Omental fat pad (tissue), 4 donors: ENCODE measurements at places on chromosomes 7 and 10.

- no peak for DNase-seq
These were observed 72.0 kb downstream of the SRPK2 start for GRCh38 chr7:105316578-105317344.

- DNase-seq, result no peak
These were observed 99.6 kb downstream of the ZMYND11 start for GRCh38 chr10:234708-235406.

DNA sequence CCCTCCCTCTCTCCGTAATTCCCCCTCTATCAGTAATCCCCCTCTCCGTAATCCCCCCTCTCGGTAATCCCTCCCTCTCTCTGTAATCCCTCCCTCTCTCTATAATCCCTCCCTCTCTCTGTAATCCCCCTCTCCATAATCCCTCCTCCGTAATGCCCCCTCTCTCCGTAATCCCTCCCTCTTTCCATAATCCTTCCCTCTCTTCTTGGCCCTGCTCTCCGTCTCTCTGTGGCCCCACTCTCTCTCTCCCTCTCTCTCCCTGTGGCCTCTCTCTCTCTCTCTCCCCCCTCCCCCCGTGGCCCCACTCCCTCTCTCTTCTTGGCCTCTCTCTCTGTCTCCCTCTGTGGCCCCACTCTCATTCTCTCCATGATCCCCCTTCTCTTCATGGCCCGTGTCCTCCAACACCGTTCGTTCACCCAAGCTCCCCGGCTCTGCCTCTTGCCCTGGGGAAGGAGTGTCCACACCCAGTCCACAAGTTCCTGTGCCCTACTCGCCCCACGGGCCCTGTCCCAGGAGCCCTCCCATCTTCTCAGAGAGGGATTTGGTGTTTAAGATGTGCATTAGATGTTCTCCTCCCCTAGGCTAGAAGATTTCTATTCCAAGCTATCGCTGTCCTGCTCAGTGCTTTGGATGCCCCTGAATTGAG, 19.8 kb downstream of the SHH start:
- no peak for DNase-seq

DNA sequence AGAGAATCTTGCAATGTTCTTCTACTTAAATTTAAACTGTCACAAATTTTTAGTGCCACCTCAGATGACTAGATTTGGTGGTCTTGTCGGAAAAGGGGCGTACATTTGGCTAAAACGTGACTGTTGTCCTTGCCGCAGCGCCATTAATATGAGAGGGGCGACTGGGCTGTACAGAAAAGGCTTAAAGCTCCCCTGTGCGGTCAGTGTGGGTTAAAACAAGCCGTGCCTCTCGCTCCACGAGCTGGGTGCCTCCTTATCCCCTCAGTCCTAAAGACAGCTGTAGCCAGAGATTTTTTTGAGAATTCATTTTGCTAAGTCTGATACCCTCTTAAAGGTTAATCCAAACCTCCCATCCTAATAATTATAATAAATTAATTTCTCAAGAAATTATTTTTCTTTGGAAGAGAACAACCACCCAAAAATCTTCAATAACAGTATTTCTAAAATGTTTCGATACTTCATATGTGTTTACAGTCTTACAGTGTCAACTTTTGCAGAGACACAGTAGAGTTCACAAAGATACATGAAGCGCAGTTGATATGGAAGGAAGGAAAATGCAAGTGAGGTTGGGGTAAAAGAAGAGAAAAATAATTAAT, 68.6 kb downstream of the C7orf25 start:
- no peak for DNase-seq

DNA sequence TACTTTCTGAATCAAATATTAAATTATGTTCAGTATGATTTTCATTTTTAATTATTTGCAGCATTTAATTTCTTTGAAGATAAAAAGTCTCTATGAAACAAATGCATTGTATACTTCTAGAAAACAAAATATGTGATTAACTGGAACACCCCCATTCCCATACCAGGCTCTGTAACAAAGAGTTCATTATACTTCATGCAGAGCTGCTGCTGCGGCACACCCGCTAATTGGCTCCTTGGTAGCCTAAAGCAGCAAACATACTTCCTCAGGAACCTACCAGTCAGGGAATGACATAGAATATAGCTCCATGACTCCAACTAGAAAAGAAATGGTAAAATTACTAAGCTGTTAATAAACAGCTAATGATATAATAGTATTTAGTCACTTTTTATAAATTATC, 19.3 kb downstream of the RAB11FIP2 start:
- DNase-seq, result no peak
